ENCODE measurements at places on chromosomes 13 and 19.

DNA sequence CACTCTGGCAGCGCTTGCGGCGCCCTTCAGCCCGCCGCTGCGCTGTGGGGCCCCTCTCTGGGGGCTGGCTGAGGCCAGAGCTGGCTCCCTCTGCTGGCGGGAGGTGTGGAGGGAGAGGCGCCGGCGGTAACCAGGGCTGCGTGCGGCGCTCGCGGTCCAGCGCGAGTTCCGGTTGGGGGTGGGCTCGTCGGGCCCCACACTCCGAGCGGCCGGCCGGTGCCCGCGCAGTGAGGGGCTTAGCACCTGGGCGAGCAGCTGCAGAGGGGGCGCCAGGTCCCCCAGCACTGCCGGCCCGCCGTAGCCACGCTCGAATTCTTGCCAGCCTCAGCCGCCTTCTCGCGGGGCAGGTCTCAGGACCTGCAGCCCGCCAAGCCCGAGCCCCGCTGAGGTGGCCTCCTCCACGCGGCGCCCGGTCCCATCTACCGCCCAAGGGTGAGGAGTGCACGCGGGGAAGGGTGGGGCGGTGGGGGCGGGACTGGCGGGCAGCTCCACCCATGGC lies 879.0 kb upstream of the SLITRK5 start:
- no peak for DNase-seq

DNA sequence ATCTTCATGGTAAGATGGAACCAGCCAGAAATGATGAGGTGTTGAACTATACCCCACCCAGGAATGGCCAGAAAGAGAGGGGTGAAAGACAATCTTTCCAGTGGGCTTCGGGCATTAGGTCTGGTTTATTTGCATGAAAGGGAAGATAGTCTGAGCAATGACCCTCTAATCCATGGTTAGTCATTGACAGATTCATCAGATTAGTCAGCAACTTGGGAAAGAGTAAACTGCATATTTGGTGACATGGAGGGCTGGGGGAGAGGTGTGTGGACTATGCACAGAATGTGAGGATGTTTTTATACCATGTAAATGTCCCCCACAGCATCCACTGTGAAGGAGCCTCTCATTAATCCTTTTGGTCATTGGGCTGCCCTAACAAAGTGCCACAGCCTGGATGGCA lies 30.1 kb upstream of the USP12 start:
- DNase-seq: no peak

- DNase-seq: peak; percentile 81
Measured at GRCh38 chr19:7870571-7871436, 3.4 kb downstream of the PRR36 start.

GRCh38 chr19:52464798-52465470 lies 11.6 kb downstream of the ZNF578 start:
- peak; percentile 87 for DNase-seq

- peak; percentile 72 for DNase-seq
Measured at GRCh38 chr19:48962029-48962848, 2.9 kb upstream of the FTL start.

GRCh38 chr19:18991006-18991405 lies 42.3 kb downstream of the SUGP2 start:
- DNase-seq: no peak

DNA sequence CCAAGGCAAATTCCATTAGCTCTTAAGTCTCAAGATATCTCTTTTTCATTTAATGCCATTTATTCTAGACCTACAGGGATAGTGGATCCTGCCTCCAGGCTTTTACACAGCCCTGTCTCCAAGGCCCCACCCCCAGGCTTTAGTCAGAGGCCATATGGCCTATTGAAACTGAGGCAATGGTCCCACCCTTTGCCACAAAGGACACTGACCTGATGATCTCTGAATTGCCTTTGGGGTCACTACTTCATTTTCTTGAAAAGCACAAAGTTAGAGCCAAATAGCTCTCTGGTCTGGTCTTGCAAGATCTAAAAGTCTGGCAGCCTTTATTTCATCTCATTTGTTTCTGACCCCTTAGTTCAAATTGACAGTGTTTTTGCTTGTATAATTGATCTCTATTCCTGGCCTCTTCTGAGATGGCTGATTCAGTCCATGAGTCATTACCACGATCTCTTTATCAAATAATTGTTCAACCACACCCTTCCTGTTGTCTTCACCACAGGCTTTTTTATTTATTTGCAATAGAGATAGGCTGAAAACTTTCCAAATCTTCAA lies 209.8 kb downstream of the FGF14 start:
- DNase-seq: no peak

DNA sequence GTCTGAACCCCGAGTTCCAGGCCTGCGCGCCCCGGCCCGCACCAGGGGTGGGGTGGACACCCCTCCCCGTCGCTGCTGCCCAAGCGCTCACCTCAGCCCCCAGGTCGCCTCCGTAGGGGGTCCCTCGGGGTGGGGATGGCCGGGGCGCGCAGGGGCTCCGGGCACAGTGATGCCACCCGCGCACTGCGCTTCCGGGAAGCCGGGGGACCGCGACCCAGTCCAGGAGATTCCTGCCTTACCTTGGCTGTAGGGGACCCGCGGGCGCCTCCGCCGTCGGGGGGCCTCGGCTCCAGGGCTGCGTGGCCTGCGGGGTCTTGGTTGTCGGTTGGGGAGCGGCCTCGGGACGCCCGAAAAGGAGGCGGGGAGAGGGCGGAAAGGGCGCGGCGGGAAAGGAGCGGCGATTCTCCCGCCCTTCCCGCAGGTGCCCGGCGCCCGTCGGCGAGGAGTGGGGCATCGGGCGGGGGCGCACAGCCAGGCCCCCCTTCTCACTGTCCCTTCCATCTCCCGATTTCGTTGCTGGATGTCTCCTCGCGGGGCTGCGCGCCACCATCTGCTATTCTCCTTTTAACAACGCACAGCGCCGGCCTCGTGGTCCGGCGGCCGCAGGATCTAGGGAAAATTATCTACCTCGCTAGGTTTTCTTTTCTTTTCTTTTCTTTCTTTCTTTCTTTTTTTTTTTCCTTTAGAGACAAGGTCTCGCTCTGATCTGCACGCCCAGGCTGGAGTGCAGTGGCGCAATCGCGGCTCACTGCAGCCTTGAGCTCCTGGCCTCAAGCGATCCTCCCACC lies at the start of gene KEAP1:
Gene KEAP1 (minus strand): TSS at position 355 of the 788 bp plus-strand sequence. CDS start 3,323 bp downstream, outside the sequence.
- peak; percentile 70 for DNase-seq

DNA sequence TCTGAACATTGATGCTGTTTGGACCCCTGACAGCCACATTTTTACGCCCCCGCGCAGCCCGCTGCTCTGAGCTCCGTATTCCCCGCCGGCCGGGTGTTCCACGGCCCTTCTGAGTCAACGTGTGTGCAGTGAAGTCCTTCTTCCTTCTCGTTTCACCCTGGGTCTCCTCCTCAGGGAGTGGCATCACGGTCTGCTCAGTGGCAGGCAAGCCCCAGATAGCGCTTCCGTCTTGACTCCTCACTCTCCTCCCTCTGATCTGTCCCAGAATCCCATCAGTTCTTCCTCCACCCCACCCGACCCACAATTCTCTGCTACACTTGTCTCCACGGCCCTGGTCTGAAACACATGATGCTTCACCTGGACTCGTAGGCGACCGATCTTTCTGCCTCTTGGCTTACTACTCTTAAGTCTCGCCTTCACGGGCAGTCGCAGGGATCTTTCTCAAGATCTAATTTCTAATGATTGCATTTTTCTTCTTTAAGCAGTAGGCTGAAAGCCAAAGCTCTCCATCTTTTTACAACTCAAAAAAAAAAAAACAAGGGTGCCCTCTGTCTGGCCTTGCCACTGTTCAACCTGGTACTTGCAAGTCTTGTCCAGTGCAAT lies 33.9 kb downstream of the CCNE1 start:
- DNase-seq: peak; percentile 45

DNA sequence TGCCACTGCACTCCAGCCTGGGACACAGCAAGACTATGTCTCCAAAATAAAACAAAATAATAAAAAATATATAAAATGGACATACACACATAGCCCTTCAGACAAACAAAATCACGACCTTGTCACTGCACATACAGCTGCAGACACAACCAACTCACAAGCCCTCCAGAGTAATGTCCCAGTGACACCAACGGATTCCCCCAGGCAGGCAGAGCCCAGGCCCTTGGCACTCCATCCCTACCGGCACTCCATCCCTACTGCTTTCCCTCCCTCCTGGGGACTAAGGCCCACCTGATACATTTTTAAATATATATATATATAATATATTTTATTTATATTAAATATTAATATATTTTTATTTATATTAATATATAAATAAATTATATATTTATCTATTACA lies 18.5 kb downstream of the ZNF101 start:
- no peak for DNase-seq

- DNase-seq: no peak
Measured at GRCh38 chr13:83499286-83499685, 383.0 kb downstream of the SLITRK1 start.

- no peak for DNase-seq
Measured at GRCh38 chr19:10260141-10260584, 8.1 kb downstream of the MRPL4 start.

DNA sequence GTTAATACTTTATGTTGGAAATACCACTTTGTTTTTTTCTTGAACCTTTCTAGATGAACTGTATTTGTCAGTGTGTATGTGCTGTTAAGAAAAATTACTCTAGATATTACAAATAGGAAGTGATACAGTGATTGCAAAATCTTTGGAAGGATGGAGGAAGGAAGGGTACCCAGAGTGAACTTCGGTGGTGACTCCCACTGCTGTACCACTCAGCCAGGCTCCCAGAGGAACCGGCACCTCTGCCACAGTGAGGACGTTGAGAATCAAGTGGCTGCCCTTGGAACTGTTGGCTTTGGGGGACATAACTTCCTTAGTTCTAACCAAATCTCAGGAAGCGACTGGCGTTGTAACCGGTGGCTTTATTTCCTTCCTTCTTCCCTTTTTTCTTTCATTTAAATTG lies 184.7 kb downstream of the PCCA start:
- DNase-seq: no peak

DNA sequence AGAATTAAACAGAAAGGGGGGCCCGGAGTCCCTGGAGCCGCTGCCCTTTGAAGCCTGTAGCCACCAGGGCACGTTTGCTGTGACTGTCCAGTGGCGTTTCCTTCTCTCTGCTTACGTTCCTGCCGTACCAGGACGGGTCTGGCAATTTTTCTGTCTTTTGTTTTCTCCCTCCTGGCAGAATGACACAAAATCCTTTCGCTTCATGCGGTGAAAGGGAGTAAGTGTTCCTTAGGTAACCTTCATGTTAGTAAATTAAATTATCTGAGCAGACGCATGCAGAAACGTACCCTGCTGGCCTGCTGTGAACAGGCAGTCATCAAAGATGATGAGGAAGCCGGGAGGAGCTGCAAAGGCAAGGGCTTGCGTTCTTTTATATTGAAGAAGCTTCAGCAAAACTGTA lies 299.3 kb upstream of the ARGLU1 start:
- no peak for DNase-seq

GRCh38 chr19:31515931-31516330 lies 166.7 kb upstream of the TSHZ3 start:
- no peak for DNase-seq

DNA sequence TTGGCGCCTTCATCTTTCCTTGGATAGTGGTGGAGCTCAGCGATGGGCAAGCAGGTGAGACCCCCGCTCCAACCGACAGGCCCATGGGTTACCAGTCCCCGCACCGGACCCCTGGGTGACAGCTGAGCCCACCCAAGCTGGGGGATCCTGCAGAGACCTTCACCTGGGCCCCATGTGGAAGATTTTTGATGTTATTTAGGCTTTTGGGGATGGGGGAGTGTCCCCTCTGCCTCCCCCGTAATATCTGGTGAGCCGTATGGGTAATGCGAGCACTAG lies 4.9 kb upstream of the LILRA5 start:
- no peak for DNase-seq

DNA sequence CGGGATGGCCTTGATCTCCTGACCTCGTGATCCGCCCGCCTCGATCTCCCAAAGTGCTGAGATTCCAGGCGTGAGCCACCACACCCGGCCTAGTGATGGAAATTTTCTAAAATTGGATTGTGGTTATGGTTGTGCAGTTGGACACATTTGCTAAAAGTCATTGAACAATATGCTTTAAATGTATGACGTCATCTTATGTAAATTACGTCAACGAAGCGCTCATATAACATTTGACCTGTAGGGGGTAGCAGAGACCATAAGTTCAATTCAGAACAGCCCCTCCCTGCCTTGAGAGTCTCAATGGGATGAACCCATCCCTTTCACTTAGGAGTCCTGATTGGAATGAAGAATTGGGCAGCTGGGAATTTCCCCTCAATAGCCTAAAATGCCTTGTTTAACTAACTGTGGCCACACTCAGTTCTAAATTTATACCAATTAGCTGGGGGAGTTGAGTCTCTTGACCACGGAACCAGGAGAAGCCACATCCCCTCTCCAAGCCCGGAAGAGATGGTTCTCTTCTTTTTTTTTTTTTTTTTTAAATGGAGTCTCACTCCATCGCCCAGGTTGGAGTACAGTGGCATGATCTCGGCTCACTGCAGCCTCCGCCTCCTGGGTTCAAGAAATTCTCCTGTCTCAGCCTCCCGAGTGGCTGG lies 15.2 kb upstream of the TLE6 start:
- DNase-seq: peak; percentile 86

DNA sequence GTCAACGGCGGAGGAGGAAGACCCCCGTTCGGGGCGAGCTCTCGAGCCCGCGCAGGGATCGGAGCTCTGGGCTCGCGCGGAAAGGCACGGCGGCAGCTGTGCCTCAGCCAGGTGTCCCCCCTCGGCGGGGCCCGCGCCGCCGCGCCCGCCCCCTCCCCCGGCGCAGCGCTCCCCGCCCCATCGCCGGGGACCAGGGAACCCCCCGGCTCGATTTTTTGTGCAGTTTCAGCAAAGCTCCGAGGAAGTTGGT lies 110.0 kb downstream of the KCNRG start:
- no peak for DNase-seq

- DNase-seq: peak; percentile 81
Measured at GRCh38 chr13:76903544-76904162, 17.4 kb upstream of the KCTD12 start.

- DNase-seq: peak; percentile 42
Measured at GRCh38 chr19:11383706-11384048, 437 bp downstream of the EPOR start.

- no peak for DNase-seq
Measured at GRCh38 chr19:7263521-7263920, 30.7 kb downstream of the INSR start.

DNA sequence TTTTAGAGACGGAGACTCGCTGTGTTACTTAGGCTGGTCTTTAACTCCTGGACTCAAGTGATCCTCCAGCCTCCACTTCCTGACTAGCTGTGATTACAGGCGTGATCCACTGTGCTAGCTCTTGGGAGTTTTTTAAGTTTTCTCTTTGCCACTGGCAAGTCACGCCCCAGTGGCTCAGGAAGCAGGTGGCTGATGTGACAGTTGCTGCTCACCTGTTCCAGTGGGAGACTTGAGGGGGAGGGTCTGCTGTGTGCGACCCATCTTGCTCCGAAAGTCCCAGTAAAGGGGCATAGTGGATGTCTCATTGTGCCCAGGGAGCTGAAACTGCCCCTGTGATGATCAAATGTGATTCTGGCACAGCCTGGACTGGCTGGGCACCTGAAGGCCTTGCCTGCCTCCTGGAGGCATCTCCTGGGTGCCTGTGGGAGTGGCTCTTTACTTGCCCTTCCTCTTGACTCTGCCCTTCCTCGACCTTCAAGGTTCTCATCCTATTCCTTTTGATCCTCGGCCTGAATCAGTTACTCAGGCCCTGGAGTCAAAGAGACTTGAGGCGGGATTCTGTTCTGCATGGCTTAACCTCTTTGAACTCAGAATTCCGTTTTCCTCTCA lies 7.8 kb downstream of the SMARCA4 start:
- DNase-seq: no peak
